ENCODE measurements at places on chromosomes 13 and 19. TPM values are rescaled to one million over a fixed set of nuclear protein-coding genes. Genes with fewer than 3 reads are reported as not detected.

The GPR12 gene
- total RNA-seq: not detected

The WDR87 gene
- not detected for total RNA-seq

The IGSF23 gene
- not detected for total RNA-seq

The KLK14 gene
- total RNA-seq: not detected

The FLT1 gene
- total RNA-seq: 3.6 TPM

The PLIN5 gene
- 1.3 TPM for total RNA-seq

The C1QTNF9B gene
- total RNA-seq: not detected

The FXYD3 gene
- total RNA-seq: not detected

The EPSTI1 gene
- total RNA-seq: 0.54 TPM

The CXCL17 gene
- not detected for total RNA-seq

The CATSPERD gene
- total RNA-seq: not detected

The CPB2 gene
- not detected for total RNA-seq

The ZNF738 gene
- 2.3 TPM for total RNA-seq

The IRGC gene
- not detected for total RNA-seq

The CLPTM1 gene
- 81.6 TPM for total RNA-seq

The ZSCAN4 gene
- total RNA-seq: not detected

The MYH14 gene
- total RNA-seq: not detected

The S1PR4 gene
- not detected for total RNA-seq

The PROZ gene
- not detected for total RNA-seq

The RAB3D gene
- total RNA-seq: 16.4 TPM

The FGF22 gene
- not detected for total RNA-seq

The SGCG gene
- not detected for total RNA-seq

The CD177 gene
- total RNA-seq: not detected

The BCAM gene
- total RNA-seq: 12.0 TPM

The AMH gene
- total RNA-seq: not detected

The LRRC63 gene
- not detected for total RNA-seq

The PRR22 gene
- total RNA-seq: 0.36 TPM

The NECTIN2 gene
- total RNA-seq: 153 TPM

The ZNF345 gene
- 1.6 TPM for total RNA-seq

The PLA2G4C gene
- 4.5 TPM for total RNA-seq

The NXNL1 gene
- not detected for total RNA-seq

The ZNF227 gene
- 10.4 TPM for total RNA-seq

The ZNF829 gene
- total RNA-seq: 2.0 TPM

The RDH8 gene
- not detected for total RNA-seq

The MBNL2 gene
- 76.4 TPM for total RNA-seq

The PSMC4 gene
- total RNA-seq: 94.4 TPM

The PRDX2 gene
- total RNA-seq: 292 TPM

The PLK5 gene
- total RNA-seq: not detected
